ENCODE measurements at places on chromosomes 2 and 18.

GRCh38 chr2:129904532-129905446 is 74.7 kb upstream of the RAB6C start:
- no peak for DNase-seq

DNA sequence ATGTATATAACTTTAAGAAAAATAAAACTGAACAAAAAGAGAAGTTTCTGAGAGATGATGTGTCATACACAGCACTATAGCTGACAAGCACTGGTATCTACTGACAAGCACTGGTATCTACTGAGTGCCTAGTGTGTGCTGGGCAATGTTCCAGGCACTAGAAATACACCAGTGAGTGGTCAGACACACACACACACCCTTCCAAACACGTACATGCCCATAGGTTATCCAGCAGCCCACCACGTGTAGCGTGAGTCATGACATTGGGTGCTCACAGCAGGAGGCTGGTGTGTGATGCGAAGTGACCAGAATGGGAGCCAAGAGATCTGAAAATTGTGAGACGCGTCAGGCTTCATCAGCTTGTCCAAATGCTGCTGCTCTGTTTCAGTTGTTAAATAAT is 12.2 kb upstream of the GNAL start:
- DNase-seq, result no peak

- no peak for DNase-seq
These were observed 56.1 kb upstream of the GATA6 start for GRCh38 chr18:22113144-22113844.

DNA sequence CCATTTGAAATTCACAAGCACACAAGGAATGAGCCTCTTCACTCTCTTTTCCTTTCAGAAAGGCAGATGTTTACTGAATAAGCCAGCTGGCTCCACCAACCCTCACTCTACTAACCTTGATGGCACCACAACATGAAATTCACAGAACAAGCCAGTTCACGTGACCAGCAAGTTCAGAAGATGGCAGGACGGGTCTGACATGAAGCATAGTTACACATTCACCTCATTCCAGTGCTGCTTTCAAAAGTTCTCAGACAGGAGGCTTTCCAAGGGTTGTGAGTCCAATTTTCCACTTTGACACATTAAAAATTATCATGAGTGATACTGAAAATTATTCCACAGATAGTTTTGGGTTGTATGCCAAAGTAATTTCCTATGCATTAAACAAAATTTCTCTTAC is 74.2 kb upstream of the MBOAT2 start:
- DNase-seq, result no peak

- DNase-seq, result no peak
These were observed 90.6 kb downstream of the MDH1 start for GRCh38 chr2:63679252-63679855.
